ENCODE measurements at places on chromosomes 2 and 18.

- DNase-seq: no peak
These were observed 108.1 kb downstream of the UGGT1 start for GRCh38 chr2:128199141-128199540.

DNA sequence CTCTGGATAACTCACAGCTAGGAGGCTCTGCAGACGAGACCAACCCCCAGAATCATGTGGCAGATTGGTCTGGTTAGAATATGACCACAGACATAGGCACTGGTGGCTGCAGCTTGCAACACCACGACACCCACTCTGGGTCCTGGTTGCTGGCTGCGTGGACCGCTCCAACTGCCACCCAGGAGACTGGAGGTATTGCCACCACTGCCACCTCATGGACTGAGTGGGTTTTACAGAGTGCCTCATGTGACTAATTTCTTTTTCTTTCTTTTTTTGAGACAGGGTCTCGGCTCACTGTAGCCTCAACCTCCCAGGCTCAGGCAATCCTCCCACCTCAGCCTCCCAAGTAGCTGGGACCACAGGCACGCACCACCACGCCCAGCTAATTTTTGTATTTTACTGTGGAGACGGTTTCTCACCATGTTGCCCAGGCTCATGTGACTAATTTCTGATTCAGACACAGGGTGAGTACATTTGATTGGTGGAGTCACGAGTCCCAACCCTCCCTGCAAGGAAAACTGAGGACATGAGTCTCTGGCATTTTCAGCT lies 29.9 kb upstream of the NT5DC4 start:
- no peak for DNase-seq

DNA sequence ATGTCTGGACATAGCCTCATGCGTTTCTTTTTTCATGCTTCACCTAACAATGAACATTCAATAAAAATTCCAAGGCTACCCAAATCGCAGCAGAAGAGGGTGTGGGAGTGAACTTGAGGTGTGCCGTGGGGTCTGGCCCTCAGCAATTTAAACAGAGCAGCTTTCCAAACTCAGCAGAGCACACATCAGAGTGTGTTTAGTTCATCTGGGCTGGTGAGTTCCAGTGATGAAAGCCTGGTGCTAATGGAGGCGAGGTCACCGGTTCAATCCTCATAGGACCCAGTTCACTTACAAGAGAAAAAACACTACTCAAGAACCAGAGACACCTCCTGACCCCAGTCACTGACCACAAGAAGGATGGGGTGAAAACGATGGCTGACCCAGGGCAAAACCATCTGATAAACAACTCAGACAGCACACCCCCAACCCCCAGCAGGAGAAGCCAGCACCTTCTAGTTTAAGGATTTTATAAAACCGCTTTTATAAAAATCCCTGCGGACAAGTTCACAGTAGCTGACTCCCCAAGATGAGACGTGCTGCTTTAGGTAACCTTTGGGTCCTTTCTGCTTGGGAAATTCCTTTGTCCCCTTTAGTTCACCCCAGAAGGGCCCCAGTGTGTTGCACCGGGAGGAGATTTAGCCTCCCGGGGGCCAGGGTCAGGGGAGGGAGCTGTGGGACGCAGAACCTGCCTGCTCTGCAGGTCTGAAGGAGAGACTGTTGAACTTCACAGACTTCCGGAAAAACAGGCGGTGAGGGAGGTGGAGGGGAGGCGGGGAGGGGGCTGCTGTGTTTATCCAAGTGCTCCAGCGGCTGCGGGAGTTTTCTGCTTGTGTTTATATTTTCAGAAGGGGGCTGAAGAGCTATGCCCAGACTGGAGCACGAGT lies 152.7 kb upstream of the SOX11 start:
- DNase-seq: peak; percentile 72

- DNase-seq: no peak
These were observed 104.5 kb upstream of the EPC2 start for GRCh38 chr2:148540022-148540421.

All from renal cortex interstitium (tissue), 15 donors.